ENCODE measurements at places on chromosomes 6 and 20.
A peak's percentile ranks its signal among the peaks of the same experiment; 100 is the strongest.

- no peak for DNase-seq
Measured at GRCh38 chr6:168884050-168884645, 369.5 kb downstream of the THBS2 start.

DNA sequence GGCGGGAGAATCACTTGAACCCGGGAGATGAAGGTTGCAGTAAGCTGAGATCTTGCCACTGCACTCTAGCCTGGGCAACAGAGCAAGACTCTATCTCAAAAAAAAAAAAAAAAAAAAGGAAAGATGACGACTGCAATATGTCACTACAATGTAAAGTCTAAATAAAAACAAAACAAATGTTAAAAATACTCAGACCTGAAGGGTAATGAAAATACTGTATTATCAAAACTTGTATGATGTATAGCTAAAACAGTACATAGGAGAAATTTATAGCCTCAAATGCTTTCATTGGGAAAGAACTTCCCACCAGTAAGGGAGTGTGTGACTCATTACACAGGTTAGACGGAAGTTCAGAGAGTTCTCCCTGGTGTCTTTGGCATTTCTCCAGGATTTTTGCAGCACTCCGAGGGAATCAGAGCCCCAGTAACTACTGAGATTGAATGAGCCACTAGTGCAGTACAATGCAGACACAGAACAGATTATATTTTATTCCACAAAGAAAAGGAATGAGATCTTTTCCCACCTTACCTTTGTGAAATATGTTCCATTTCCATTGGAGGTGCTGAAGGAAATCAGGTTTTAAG is 12.5 kb upstream of the RALGAPB start:
- no peak for DNase-seq

GRCh38 chr6:3803627-3804468 is 45.3 kb upstream of the FAM50B start:
- DNase-seq: no peak

DNA sequence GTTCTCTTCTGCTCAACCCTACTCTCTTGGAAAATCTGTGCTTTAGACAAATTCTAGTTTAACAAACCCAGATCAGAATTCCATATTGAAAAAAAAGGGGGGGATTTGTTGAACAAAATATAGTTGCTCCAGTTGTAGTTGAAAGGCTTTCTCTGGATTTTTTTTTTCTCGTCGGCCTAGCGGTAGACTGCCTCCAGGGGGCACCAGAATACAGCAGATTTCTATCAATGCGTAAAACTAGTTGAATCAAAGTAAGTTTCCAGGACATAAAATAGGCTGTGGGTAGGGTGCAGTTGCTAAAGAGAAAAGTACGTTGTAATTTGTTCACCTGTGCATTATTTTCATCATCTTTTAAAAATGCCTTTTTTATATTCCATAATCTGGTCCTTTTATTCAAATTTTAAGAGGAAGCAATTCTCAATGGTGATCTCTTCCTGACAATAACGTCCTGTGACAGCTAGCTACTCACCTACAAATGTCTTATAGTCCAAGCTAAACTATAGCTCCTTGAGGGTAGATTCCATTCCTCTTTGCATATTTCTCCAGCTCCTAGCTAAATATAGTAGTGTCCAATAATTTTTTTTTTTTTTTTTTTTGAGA is 105.4 kb downstream of the PERP start:
- peak; percentile 26 for DNase-seq

- peak; percentile 25 for DNase-seq
Measured at GRCh38 chr6:137661601-137662000, 167.4 kb upstream of the OLIG3 start.

DNA sequence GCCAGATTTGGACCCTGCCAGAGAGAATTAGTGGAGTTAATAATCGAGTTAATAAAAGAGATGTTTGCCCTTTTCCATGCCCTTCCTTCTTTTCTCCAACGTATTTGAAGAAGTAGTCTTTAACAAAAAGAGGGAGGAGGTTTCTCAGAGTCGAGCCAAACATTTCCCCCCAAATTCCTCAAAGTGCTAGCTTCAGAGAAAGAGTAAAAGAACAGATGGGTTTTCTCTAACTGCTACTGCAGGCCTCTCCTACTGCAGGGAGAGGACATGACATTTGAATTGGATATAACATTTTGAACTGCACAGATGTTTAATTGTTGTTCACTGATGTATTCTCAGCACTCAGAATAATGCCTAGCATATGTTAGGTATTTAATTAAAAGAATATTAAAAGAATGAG is 25.5 kb downstream of the RWDD2A start:
- no peak for DNase-seq

DNA sequence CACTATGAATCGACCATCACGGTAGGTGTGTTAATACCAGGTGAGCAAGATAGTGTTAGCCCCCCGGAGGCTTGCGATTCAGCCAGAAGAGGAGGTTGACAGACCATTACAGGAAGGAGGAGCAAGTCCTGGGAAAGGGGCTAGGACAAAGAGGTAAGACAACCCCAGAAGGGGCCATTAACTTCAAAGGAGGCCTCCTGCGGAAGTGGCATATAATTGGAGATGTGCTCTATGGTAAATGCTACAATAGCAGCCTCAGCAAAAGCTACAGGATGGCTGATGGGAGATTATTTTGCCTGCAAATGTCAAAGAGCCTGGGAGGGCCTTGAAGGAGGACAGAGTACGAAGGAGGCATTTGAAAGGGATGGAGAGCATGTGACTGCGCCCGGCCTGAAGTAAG is 108.6 kb upstream of the CITED2 start:
- DNase-seq: no peak

DNA sequence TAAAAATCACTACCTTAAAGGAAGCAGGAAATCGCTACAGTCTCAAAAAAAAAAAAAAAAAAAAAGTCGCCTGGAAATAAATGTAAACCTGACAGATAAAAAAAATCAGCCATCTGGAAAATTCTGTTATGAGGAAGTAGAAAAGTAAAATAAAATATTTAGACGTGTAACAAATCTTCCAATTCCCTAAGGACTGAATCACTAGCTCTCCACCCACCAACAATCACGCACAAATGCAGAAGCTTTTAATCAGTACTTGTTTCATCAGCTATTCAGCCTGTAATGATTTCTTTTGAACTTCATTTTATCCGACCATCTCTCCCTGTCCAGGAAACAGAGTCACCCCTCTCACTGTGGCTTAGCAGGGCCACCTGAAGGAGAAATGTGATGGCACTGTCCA is 59.0 kb downstream of the SLC23A2 start:
- no peak for DNase-seq

GRCh38 chr20:62898970-62899632 is 27.2 kb downstream of the DIDO1 start:
- no peak for DNase-seq

- no peak for DNase-seq
Measured at GRCh38 chr6:25579902-25580495, 72.0 kb upstream of the SCGN start.

DNA sequence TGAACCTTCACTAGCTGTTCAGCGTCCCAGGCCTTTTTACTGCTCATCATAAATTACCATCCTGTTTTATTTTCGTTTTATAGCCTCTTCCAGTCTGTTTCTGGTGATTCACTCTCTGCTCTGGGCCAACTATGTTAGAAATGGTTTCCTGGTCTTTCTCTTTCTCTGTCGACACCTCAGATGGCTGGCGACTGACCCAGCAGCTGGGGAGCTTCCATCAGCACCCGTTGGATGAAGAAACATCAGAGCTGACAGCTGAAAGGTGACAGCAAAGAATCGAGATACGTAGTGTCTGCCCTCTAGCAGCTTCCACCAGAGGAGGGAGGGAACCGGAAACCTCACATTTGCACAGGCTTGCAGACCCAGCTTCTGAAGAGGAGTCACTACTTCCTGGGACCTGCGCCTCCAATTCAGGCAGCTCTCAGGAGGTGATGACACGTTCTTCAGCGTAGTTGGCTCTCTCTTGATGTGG is 82.9 kb upstream of the MLN start:
- DNase-seq: no peak

GRCh38 chr6:37074053-37074827 is 68.8 kb downstream of the FGD2 start:
- no peak for DNase-seq

DNA sequence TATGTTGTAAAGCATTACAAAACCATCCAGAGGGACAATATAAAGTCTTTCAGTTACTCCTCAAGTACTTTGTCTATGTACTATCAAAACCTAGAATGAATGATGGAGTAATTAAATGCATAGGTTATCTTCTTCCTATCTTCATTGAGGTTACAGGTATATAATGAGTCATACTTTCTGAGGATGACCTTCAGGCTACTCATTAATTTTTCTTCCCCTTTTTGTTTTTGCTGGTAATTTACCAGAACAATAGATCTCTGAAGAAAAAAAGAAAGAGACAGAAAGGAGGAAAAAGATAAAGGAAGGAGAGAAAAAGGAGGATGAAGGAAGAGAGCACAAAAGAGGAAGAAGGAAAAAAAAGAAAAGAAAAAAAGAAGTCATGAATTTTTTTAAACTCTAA is 398.4 kb downstream of the TBC1D32 start:
- DNase-seq: no peak

DNA sequence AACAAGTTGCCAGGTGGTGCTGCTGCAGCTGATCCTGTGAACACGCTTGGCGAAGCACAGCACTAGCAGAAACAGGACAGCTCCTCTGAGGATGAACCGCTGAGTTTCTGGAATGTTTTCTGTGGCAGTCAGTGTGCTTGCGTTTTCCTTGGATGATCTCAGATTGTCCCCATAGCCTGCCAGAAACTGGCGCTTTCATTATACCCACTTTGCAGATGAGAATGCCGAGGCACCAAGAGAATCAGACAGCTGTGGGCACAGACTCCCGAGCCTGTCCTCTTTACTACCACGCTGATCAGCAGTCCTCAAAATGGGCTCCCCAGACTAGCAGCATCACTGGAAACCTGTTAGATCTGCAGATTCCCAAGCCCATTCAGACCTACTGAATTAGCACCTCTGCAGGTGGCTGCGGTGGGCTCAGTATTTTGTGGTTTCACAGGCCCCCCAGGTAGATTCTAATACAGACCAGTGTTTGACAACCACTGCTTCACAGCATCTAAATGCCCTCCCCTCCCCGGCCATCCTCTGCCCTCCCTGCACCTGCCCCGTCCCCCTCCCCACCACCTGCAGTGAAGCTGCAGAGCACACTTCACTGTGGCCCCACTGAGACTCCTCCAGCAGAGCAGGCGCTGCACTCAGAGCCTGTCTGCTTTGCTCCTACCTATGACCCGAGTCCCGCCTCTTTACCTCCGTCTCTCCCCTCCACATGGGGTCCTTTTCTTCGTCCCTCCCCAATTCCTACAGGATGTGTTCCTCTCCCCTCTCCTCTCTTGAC is 29.6 kb downstream of the SPATA2 start:
- no peak for DNase-seq

GRCh38 chr6:161151059-161151645 is 122.7 kb downstream of the AGPAT4 start:
- no peak for DNase-seq

GRCh38 chr6:30349421-30350177 is 4.6 kb downstream of the RPP21 start:
- no peak for DNase-seq

DNA sequence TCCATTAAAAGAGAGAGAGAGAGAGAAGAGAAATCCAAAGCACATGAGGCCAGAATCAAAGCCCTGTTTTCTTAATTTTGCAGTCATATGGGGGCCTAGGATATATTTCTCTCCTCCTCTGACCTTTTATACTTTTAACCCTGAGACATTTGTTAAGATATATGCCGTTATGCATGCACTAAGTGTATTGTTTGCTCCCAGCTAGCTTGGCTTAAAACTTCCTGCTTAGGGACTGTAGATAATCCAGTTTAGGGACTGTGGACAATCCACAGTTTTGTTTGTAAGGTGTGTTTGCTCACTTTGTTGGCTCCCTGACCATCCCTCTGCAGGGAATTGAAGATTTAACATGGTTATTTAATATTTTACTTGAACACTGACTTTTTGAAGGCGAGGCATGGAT is 166.3 kb upstream of the TSHZ2 start:
- DNase-seq: no peak

GRCh38 chr20:13397300-13397724 is 176.2 kb downstream of the ISM1 start:
- no peak for DNase-seq

DNA sequence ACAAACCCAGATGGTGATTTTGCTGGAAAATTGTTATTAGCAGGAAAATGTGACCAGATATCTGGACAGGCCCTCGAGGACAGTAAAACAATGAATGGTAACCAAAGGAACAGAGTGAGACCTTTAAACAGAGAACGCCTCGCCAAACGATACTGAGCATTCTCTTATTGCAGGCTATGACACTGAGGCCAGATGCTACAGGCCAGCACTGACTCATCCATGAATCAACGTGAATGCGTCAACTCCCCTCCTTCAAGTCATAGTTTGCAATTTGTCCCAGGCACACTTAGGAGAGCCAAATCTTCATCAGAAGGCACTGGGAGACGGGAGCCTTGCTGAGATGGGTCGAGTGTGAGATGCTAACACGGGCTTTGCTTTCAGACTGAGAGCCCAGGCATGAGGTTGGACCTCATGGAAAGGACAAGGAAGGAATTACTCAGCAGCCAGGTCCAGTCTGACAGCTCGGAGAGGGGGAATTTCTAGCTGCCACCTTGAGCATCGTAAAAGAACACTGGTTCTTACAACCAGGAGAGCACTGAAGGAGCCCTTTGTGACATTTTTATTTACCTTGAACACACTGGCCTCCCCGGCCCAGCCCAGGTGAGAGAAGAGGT is 60.7 kb downstream of the BMP7 start:
- no peak for DNase-seq

DNA sequence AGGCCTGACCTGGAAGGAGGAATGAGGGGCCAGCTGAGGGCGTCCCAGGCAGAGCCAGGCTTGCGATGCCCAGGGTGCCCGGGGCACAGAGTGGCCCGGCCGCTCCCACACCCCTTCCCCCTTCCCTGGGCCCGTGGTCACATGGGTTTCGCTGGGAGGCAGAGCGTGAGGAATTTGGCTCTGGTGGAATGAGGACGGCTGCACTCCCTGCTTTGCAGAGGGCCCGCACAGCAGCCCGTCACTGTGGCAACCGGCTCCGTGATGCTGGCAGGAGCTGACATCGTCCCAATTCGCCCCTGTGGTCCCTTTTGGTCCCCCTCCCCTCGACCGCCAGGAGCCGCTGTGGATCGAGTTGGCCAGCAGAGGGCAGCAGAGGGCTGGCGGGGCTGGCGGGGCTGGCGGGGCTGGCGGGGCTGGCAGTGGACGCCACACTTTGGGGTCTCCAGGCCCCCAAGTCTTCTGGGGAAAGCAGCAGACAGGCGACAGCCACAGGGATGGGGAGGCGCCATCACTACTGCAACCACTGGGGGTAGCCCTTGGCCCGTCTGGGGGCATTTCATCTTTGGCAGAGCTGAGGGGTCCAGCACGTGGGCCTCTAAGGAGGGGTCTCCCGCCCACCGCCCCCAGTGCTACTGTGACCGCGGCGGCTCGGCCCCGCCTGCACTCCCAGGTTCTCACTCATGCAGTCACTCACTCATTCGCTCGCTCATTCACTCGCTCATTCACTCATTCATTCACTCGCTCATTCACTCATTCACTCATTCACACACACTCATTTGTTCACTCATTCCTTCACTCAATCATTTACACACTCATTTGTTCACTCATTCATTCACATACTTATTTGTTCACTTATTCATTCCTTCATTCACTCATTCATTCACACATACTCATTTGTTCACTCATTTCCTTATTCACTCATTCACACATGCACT is 49.7 kb upstream of the BHLHE23 start:
- peak; percentile 20 for DNase-seq

- DNase-seq: no peak
Measured at GRCh38 chr6:96576221-96576620, 13.3 kb downstream of the FHL5 start.

GRCh38 chr6:39843305-39844020 is 51.3 kb downstream of the DAAM2 start:
- no peak for DNase-seq

- DNase-seq: no peak
Measured at GRCh38 chr6:170129691-170130171, 161.1 kb downstream of the DLL1 start.

Measured in effector memory CD4-positive, alpha-beta T cell (primary cell).